GM04504 (cell line): ENCODE measurements at places on chromosomes 2 and 18.

DNA sequence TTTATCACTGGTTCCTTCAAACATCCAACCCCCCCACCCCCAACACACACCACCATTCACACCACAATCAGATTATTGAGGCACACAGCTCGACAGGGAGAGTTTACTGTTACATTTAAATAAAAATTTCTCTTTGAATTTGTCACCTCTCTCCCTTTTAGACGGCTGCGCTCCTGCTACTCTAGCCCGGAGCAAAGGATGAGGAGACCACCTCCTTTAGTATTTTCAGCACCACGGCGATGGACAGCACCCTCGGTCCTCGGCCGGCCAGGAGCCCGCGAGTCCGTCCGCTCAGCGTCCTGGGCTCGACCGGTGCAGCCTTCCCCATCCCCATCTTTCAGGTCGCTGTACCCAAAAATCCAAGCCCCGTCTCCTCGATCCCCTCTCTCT, 892 bp downstream of the CELF4 start:
- DNase-seq = no peak

- DNase-seq = no peak
Measured at GRCh38 chr2:231132129-231132528, 7.3 kb upstream of the HTR2B start.

- no peak for DNase-seq
Measured at GRCh38 chr2:231991664-231992063, 30.2 kb downstream of the DIS3L2 start.

DNA sequence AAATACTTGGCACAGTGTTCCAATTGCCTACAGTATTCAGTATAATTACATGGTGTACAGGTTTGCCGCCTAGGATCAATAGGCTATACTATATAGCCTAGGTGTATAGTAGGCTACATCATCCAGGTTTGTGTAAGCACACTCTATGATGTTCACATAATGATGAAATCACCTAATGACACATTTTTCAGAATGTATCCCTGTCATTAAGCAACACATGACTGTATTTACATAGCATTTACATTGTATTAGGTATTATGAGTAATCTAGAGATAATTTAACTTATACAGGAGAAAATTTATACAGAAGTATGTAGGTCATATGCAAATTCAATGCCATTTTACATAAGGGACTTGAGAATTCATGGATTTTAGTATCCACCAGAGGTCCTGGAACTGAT, 35.4 kb downstream of the SCN7A start:
- no peak for DNase-seq

- DNase-seq = no peak
Measured at GRCh38 chr2:31312898-31313297, 78.9 kb downstream of the EHD3 start.

DNA sequence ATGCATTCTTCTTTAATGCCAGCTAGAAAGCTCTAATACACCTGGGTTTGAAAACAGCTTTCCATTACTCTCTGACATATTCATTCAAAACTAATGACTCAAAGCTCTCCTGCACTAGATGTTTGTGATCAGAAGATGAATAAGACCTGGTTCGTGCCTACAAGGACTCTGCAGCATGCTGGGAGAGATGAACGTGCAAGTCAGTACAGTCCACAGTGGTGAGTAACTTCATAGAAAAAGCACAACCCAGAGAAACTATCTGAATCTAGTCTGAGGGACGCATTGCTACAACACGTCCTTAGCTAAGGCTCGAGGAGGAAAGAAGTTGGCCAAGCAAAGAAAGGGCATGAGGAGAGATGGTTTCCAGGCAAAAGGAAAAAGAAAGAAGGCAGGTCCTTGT, 234.3 kb downstream of the OSR1 start:
- DNase-seq = peak; percentile 68

GRCh38 chr2:43220760-43221123, 5.7 kb downstream of the ZFP36L2 start:
- DNase-seq = no peak

GRCh38 chr18:35174093-35174731, 66.6 kb upstream of the ZNF397 start:
- DNase-seq = no peak
